ENCODE measurements at places on chromosomes 5 and 9. TPM values are rescaled to one million over a fixed set of nuclear protein-coding genes. Genes with fewer than 3 reads are reported as not detected.

GRCh38 chr9:35075358-35075757, 2.9 kb upstream of the VCP start:
- H3K27ac ChIP-seq, result no peak overlapping the region
- peaks cover 17% of the 10 kb centered on the region for H3K4me1 ChIP-seq
- no peaks in the 10 kb centered on the region for H3K36me3 ChIP-seq
- no peaks in the 10 kb centered on the region for H3K27me3 ChIP-seq

DNA sequence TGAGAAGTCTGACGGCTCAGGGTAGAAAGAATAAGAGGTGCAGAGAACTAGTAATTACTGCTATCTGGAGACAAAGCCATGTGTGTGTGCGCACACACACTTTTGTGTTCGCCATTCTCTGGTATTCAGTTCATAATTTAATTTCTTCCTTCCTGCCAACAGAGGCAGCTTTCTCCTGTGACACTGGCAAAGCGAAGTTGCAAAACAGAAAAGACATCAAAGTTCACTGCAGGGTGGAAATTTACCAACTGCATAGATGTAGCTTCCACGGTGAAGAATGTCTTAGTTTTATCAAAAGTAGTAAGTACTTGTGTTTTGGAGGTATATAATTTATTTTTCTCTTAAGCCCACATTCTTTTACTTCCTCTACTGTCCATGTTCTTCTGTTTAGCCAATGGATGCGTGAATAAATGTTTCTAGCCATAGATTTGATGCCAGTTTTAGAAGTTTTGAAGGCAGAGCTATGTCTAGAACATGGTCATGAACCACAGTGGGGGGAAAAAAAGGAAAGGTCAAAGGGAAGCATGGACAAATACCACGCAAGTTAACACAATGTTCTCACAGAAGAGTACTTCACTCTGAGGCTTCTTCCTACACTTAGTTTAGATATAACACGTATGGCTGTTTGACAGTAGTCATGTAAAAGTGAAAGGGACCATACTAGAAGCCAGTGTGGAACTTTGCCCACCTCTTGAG, 536.5 kb upstream of the GRIA1 start:
- no peak overlapping the region for H3K4me3 ChIP-seq
- H3K27ac ChIP-seq, result no peak overlapping the region
- DNase-seq, result no peak
- no peaks in the 10 kb centered on the region for H3K4me1 ChIP-seq

DNA sequence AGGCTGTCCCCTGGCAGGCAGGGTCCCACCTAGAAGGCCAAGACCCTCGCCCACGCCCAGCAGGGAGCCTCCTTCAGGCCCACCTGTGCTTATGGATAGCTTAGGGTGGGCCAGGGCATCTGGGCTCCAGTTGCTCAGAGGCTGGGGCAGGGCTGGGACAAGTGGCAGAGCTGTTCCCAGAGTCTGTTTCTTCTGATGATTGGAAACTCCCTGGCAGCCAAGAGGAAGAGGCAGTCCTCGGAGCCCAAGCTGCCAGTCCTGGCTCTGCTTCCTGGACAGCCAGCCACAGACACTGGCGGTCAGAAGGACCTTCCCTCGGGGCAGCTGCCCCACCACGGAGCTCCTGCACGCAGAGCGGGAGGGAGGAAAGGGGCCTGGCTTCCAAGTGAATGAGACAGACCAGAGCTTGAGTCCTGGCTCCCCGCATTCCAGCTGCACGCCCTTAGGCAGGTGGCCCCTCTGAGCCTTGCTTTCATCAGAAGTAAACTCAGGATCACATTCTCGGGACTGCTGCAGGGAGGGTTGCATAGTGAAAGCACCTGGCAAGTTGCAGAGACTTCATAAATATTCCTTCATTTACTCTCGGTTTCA, 37.9 kb upstream of the GABRP start:
- no peak overlapping the region for H3K4me3 ChIP-seq
- peak; percentile 62 for DNase-seq
- peak overlapping the region; percentile 70 for H3K27ac ChIP-seq
- no peaks in the 10 kb centered on the region for H3K27me3 ChIP-seq
- H3K36me3 ChIP-seq, result no peaks in the 10 kb centered on the region

- no peaks in the 10 kb centered on the region for H3K4me1 ChIP-seq
- DNase-seq, result no peak
- no peak overlapping the region for H3K27ac ChIP-seq
- no peak overlapping the region for H3K4me3 ChIP-seq
Measured at GRCh38 chr9:123712399-123712798, 217.5 kb downstream of the DENND1A start.

DNA sequence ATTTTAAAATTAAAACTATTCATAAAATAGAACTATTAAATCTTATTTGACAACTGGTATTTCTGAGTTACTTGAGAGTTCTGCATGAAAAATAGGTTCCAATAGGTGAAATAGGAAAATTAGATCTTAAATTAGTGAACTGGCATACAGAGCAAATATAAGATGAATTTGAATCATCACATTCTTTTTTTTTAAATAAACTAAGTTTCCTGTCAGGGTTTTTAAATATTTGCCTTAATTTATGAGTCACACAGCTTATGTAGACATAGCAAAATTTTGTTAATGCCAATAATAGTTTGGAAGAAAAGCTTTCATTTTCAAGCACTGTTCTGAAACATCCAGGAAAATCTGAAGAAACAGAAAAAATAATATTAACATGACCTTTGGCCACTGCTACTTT, 311.7 kb upstream of the HAPLN1 start:
- no peaks in the 10 kb centered on the region for H3K4me1 ChIP-seq
- no peaks in the 10 kb centered on the region for H3K27me3 ChIP-seq
- no peak overlapping the region for H3K4me3 ChIP-seq
- no peak overlapping the region for H3K27ac ChIP-seq
- DNase-seq, result no peak

DNA sequence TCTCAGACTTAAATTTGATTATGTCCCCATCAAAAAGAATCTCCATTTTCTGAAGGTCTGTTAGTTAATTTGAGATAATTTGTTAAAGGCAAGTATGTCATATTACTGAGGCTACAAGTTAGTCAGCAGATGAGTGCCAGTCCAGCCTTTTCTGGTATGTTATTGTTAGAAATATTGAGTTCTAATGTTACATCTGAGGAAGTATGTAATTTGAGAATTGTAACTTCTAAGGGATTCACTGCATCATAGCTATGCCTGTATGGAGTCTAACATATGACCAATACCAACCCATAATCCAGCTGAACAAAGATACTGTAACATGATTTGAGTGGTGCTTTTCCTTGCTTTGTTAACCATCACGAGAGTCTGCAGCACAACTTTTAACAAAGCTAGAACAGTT, 13.9 kb downstream of the SLC23A1 start:
- no peak overlapping the region for H3K27ac ChIP-seq
- no peak overlapping the region for H3K4me3 ChIP-seq
- peaks cover 3% of the 10 kb centered on the region for H3K36me3 ChIP-seq
- no peak for DNase-seq
- H3K4me1 ChIP-seq, result no peaks in the 10 kb centered on the region

DNA sequence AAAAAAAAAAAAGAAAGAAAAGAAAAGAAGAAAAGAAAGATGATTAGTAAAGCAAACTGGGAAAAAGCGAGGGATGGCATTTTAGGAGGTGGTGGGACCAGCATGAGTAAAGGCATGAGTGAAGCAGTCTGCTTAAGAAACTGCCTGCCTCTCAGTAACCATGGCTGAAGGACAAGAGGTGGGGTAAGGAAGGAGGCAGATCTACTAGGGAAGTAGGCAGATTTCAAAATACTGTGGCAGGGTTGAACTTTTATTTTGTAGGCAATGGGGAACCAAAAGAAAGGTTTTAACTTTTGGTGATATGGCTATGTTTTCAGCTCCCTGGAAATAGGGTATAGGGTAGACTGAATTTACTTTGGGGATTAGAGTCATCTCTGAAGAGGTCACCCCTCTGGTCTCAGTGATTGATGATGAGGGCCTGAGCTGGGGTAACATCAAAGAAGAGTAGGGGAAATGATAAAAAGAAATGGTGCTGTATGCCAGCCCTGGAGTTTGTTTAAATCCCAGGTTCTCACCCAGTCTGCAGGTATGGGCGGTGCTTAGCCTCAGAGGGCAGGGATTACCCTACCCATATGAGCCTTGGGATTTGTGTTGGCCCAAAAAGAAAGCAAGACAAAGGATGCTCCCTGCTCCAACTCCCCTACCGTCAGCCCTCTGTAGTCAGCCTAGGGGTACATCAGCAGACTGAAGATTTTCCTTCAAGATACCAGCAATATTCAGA, 316.2 kb downstream of the CWC27 start:
- no peaks in the 10 kb centered on the region for H3K27me3 ChIP-seq
- no peaks in the 10 kb centered on the region for H3K36me3 ChIP-seq
- H3K4me1 ChIP-seq, result no peaks in the 10 kb centered on the region
- no peak overlapping the region for H3K4me3 ChIP-seq

DNA sequence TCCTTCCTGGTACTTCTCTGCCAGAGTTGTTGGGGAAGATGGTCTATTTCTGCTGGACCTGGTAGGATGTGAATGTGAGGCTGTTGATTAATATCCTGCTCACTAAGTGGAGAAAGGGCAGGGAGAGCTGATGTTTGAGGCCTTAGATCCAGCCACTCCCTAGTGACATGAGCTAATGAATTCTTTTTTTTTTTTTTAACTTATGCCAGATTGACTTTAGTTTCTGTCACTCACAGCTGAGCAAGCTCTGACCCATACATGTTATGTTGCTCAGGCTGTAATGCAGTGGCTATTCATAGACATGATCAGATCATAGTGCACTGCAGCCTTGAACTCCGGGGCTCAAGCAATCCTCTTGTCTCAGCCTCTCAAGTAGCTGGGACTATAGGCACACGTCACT, 75.1 kb upstream of the SPRY4 start:
- no peak overlapping the region for H3K27ac ChIP-seq
- H3K4me1 ChIP-seq, result no peaks in the 10 kb centered on the region
- H3K36me3 ChIP-seq, result no peaks in the 10 kb centered on the region

DNA sequence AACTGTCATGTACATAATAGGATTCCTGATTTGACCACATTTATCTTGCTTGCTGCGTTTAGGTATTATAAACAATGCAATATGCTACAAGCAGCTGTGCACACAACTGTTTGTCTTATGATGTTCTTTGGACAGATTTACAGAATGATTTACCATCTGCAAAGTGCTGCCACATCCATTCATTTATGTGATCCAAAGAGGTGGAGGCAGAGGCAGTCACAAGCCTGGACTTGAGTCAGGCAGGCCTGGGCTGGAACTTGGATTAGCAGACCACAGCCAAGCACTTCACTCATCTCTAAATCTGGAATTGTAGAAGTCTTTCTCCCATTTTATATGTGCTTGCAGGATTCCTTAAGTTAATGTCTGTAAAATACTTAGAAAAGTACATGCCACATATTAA, 149.0 kb downstream of the INSYN2B start:
- DNase-seq, result peak; percentile 28
- no peak overlapping the region for H3K27ac ChIP-seq
- H3K27me3 ChIP-seq, result no peaks in the 10 kb centered on the region

- H3K27ac ChIP-seq, result no peak overlapping the region
- no peak overlapping the region for H3K4me3 ChIP-seq
- no peaks in the 10 kb centered on the region for H3K4me1 ChIP-seq
- H3K27me3 ChIP-seq, result no peaks in the 10 kb centered on the region
Measured at GRCh38 chr9:131461166-131461565, 41.6 kb upstream of the POMT1 start.

GRCh38 chr5:149045089-149045460, 17.8 kb downstream of the SH3TC2 start:
- no peak overlapping the region for H3K27ac ChIP-seq
- no peak for DNase-seq
- H3K4me1 ChIP-seq, result no peaks in the 10 kb centered on the region
- no peaks in the 10 kb centered on the region for H3K36me3 ChIP-seq
- no peak overlapping the region for H3K4me3 ChIP-seq

GRCh38 chr5:55232271-55232984, 980 bp downstream of the CCNO start:
- H3K27ac ChIP-seq, result peak overlapping the region; percentile 57
- H3K36me3 ChIP-seq, result no peaks in the 10 kb centered on the region
- H3K27me3 ChIP-seq, result no peaks in the 10 kb centered on the region
- peak; percentile 24 for DNase-seq
- peak overlapping the region; percentile 44 for H3K4me3 ChIP-seq

DNA sequence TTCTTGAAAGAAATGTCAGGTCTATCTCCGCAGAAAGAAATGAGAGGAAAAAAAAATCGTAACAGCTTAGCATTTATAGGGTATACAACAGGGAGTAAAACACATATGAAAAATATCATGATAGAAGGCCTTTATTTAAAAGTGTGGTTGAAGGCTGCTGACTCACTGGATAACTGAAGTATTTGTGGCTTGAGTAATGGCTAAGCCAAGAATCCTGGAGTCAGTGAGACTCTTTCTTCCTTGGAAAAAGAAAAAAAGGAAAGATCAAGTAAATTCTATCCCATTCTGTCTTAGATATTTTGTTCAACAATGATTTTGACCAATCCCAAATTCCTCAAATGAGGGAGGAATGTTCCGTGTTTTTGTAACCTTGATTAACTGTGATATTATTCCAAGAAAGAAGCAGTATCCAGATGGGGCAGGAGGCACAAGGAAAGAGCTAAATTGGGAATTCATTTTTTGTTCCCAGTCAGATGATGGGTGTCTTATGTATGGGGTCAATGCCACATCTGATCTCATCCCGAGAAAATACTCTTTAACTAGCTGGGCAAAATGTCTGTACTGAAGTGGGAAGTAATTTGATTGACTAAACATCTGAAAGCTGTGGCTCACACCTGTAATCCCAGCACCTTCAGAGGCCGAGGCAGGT, 64.3 kb upstream of the MYO10 start:
- H3K4me3 ChIP-seq, result no peak overlapping the region
- H3K36me3 ChIP-seq, result no peaks in the 10 kb centered on the region
- H3K27me3 ChIP-seq, result no peaks in the 10 kb centered on the region
- H3K4me1 ChIP-seq, result no peaks in the 10 kb centered on the region

- no peak overlapping the region for H3K4me3 ChIP-seq
- H3K27ac ChIP-seq, result no peak overlapping the region
- H3K36me3 ChIP-seq, result no peaks in the 10 kb centered on the region
- no peak for DNase-seq
- H3K4me1 ChIP-seq, result no peaks in the 10 kb centered on the region
Measured at GRCh38 chr5:31824869-31825517, 186.1 kb downstream of the PDZD2 start.

GRCh38 chr9:77772646-77773045, 124.5 kb upstream of the GNA14 start:
- no peak for DNase-seq
- no peaks in the 10 kb centered on the region for H3K4me1 ChIP-seq
- H3K4me3 ChIP-seq, result no peak overlapping the region
- no peak overlapping the region for H3K27ac ChIP-seq
- H3K36me3 ChIP-seq, result no peaks in the 10 kb centered on the region
- no peaks in the 10 kb centered on the region for H3K27me3 ChIP-seq

FAXDC2 gene
- 81.7 TPM for total RNA-seq

GDA gene
- total RNA-seq, result not detected

RIGI gene
- 8.2 TPM for total RNA-seq

MYO10 gene
- 77.0 TPM for total RNA-seq

WNT8A gene
- not detected for total RNA-seq

CCL27 gene
- total RNA-seq, result not detected

CCNI2 gene
- not detected for total RNA-seq

NSA2 gene
- 59.2 TPM for total RNA-seq

ADAMTS16 gene
- total RNA-seq, result 0.11 TPM

PCDHB6 gene
- 0.87 TPM for total RNA-seq

OTULIN gene
- 35.5 TPM for total RNA-seq
